Effector memory CD4-positive, alpha-beta T cell (primary cell): ENCODE measurements at places on chromosomes 7 and 10.

DNA sequence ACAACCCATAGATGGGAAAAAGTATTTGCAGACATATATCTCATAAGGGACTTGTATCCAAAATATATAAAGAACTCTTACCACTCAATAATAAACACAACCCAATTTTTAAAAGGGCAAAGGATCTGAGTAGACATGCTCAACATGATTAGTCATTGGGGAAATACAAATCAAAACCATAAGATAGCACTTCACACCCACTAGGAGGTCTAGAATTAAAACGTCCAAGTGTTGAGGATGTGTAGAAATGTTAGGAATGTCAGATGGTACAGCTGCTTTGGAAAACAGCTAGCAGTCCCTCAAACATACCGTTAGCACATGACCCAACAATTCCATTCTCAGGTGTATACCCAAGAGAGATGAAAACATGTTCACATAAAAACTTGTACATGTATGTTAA is 8.3 kb downstream of the PSTK start:
- DNase-seq: no peak

DNA sequence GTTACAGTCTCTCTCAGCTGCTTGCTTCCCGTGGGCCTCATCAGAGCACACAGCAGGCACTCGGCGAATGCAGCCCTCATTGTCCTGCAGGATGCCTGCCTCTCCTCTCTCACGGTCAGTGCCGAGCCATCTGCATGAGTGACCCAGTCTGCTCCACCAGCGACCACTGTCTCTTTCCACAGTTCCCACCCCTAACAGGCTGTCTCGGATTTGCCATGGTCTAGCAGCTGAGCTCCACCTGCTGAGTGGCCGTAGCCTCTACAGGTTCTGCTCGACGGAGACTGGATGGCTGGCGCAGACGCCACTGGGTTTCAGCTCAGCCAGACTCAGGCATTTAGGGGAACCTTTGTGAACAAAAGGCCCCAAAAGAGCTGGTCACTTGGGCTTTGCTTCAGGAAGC is 209.4 kb upstream of the FOXK1 start:
- DNase-seq: no peak

GRCh38 chr10:65294329-65294728 is 1631.5 kb upstream of the LRRTM3 start:
- no peak for DNase-seq

DNA sequence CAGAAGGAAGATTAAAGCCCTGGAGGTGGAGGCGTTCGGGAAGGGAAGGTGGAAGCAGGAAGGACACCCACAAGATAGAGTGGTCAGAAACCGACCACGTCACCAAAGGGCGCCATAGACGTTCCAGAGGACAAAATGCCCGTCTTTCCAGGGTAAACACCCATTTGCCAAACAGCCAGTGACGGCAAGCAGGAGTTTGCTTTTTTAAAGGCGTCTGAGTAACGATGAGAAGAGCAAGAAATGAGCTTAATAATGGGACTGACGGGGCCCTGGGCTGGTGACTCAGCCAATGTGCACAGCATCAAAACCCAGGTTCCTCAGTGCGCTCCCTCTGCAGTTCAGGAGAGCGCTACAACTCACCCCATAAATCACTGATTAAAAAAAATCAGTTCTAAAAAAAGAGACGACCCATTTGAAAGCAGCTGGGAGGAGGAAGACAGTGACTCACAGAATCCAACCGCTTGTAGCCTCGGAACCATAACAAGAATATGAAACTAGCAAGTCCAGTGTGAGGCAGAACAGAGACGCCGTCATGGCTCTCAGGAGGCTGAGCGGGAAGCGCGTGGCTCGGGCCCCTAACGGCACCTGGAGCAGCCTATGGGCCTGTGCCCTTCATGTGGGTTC is 5.9 kb downstream of the DIP2C start:
- DNase-seq: no peak

GRCh38 chr7:106855540-106856132 is 9.4 kb upstream of the PIK3CG start:
- no peak for DNase-seq

DNA sequence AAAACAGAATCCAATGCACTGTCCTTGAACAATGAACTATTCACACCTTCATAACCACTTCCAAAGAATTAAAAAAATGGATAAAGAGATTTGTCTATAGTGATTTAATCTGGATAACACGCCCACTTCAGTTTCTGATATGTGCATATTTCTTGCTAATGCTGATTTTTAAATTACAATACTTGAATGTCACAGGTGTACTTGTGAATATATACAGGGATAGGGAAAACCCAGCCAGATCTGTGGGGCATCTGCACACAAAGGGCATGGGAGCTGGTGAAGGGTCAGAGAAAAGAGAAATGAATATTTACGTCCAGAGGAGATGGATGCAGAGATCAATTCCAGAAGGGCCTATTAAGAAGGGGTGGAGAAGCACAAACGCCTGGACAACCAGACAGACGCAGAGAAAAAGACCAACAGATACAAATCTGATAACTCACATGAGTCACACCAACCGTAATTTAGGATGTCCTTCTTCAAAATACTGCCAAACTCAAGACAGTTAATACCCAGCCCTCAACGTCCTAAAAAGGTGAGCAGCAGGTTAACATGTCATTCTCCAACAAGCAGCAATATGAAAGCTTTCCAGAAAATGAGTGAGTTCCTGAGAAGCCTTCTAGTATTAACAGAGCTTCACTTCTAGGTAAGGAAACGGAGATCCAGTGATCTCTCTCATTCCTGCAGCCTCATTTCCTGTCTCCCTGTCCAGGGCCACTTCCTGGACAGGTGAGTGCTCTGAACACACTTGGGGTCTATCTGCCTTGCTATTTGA is 41.9 kb downstream of the PIP4K2A start:
- no peak for DNase-seq

DNA sequence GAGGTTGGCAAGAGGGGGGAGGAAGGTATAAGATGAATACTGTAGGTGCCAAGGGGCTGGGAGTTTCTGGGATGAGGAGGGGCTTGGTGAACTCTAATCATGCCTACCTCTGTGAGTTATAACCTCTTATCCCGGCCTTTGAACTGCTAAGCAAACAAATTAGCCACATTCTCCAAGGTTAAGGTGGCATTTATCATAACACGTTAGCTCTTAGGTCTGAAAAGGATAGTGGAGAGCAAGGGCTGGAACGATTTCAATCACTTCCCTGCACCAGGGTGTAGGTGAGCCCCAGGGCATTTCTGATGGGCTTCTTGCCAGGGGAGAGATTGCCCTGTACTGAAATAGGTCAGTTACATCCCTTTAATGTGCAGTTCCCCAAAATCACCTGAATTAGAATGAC is 28.6 kb upstream of the DMBT1 start:
- no peak for DNase-seq

DNA sequence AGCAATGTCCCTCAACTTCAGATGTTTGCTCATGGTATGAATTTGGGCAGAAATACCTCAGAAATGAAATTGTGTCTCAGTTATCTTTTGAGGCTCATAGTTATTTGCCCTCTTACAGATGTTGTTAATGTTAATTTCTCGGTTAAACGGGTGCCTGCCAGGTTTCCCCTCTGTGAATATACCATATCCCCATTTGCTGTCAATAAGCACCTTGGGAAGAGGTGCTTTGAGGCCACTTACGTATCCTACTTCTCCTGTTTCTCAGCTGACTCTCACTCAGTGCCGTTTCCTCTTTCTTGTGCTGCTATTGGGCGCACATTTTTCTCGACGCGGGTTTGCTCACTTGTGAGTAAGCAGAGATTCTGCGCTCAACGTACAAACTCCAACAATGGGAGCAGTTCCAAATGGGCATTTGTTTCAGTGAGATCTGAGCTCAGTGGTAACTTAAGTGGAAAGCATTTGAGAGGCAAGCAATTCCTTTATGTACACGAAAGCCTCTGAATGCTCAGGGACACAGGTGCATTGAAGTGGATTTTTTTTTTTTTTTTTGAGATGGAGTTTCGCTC is 34.8 kb upstream of the JAKMIP3 start:
- DNase-seq: no peak

GRCh38 chr7:158810846-158811245 is 18.5 kb downstream of the ESYT2 start:
- no peak for DNase-seq

DNA sequence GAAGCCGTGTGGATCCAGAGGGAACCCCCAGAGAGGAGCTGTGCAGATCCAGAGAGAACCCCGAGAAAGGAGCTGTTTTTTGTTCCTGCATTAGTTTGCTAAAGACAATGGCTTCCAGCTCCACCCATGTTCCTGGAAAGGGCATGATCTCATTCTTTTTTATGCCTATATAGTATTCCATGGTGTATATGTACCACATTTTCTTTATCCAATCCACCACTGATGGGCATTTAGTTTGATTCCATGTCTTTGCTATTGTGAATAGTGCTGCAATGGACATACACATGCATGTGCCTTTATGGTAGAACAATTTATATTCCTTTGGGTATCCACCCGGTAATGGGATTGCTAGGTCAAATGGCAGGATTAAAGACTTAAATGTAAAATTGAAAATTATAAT is 95.4 kb upstream of the RHEB start:
- DNase-seq: no peak

GRCh38 chr7:47407821-47408674 is 173.9 kb downstream of the TNS3 start:
- no peak for DNase-seq

DNA sequence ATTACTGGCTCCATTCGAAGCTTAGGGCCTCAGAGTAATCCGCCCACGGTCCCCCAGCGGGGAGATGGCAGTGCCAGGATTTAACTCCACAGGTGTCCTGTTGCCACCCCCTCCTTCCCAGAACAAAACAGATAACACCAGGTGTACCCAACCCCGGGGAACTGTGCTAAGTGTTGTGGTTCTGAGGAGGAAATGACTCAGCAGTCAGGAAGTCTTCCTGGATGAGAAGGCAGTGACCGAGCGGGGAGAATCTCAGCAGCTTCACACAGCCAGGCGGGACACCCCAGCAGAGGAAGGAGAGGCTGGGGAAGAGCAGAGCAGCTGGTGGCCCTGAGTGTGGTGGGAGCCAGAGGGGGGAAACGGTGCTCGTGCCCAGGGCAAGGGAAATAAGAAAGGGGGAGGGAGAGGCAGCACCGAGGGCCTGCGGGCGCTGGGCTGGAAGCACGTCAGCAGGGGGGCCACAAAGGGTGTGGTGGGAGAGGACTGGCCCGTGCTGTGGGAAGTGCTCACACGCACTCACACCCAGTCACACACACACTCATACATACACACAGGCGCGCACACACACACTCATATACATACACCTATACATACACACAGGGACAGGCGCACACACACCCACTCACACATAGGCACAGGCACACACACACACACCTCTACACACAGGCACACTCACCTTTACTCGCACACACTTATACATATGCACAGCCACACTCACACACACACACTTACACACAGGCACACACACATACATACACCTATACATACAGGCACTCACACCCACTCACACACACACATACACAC is 59.8 kb upstream of the CHST15 start:
- DNase-seq: peak; percentile 17

DNA sequence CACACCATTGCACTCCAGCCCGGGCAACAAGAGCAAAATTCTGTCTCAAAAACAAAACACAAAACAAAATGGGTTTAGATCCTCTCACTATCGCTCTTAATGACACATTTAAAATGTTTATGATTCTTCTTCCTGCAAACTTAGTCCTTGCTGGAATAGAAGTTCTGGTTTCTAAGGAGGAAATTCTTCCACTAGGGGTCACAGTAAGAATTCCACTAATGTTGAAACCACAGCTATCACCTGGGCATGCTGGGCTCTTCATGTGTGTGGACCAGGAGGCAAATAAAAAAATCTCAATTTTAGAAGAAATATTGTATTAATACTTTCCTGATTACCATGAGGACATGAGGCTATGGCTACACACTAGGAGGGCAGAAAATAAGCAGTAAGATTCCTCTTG is 915.8 kb downstream of the TYW1 start:
- no peak for DNase-seq

GRCh38 chr10:16986082-16986405 is 143.6 kb downstream of the CUBN start:
- no peak for DNase-seq

DNA sequence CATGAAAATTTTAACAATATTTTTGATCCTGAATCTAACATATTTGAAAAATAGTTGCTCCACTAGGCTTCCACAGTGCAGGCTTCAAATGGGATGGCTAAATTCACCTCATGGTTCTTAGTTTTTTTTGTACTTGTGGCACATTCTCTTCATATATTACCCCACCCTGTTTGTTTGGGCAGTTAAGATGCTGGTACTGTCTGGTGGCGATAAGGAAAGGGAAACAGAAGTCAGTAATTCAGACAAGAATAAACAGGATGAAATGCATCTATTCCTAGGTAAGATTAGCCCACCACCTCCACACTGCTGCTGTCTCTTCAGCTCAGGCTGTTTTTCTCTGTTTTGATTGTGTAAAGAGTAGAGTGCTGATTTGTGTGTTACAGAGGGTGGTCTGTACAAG is 44.2 kb downstream of the GLRX3 start:
- no peak for DNase-seq

GRCh38 chr7:28481091-28481926 is 69.0 kb downstream of the CREB5 start:
- DNase-seq: no peak
